ENCODE measurements at places on chromosomes 2 and 18. TPM values are rescaled to one million over a fixed set of nuclear protein-coding genes. Genes with fewer than 3 reads are reported as not detected.
A peak's percentile ranks its signal among the peaks of the same experiment; 100 is the strongest.

GRCh38 chr2:235105821-235106359 lies 154.1 kb downstream of the SH3BP4 start:
- H3K27ac ChIP-seq: no peak overlapping the region
- H3K4me3 ChIP-seq: no peak overlapping the region

DNA sequence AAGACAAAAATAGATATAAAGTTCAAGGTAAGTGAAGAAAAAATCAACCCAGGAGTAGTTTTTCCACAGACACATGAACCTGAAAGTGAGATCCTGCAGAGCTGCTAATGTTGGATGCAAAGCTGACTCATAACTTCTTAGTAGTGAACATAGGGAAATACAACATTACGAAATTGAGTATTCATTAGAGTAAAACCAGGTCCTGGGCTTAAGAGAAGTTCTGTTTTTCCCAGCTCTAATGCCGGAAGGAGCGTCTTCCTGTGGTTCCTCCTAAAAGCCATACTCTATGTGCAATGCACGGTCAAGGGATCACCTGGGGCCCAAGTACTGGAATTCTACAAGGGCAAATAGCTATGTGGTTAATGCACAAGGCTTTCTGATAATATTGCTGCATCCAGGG lies 141.7 kb downstream of the RBMS1 start:
- H3K4me1 ChIP-seq: peaks cover 73% of the 10 kb centered on the region
- no peak overlapping the region for H3K4me3 ChIP-seq
- no peaks in the 10 kb centered on the region for H3K36me3 ChIP-seq
- no peak for DNase-seq
- no peak overlapping the region for H3K27ac ChIP-seq

DNA sequence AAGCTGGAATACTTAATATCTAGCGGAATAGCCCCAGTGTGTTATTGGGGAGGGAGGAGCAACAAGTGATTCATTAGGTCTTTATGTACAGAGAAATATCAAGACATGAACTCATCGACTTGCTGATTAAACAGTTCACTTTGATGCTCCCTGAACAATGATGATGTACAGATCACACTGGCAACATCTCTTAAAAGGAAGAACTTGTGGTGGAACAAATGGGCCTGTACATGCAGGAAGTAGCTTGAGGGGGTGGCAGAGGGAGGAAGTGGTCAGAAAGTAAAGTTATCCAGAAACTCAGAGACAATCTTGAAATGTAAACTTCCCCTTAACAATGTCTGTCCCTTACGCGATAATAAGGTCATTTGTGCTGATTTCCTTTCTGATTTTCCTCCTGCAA lies 90.5 kb downstream of the NXPH2 start:
- H3K36me3 ChIP-seq: no peaks in the 10 kb centered on the region
- DNase-seq: no peak
- no peak overlapping the region for H3K27ac ChIP-seq
- no peaks in the 10 kb centered on the region for H3K4me1 ChIP-seq
- no peak overlapping the region for H3K4me3 ChIP-seq

- DNase-seq: no peak
- no peak overlapping the region for H3K4me3 ChIP-seq
- H3K4me1 ChIP-seq: peaks cover 16% of the 10 kb centered on the region
- no peaks in the 10 kb centered on the region for H3K27me3 ChIP-seq
Measured at GRCh38 chr2:40279482-40279881, 172.4 kb downstream of the SLC8A1 start.

- H3K27me3 ChIP-seq: no peaks in the 10 kb centered on the region
- H3K27ac ChIP-seq: no peak overlapping the region
- H3K4me1 ChIP-seq: peaks cover 9% of the 10 kb centered on the region
- no peak overlapping the region for H3K4me3 ChIP-seq
Measured at GRCh38 chr2:158905784-158906183, 62.7 kb upstream of the TANC1 start.

DNA sequence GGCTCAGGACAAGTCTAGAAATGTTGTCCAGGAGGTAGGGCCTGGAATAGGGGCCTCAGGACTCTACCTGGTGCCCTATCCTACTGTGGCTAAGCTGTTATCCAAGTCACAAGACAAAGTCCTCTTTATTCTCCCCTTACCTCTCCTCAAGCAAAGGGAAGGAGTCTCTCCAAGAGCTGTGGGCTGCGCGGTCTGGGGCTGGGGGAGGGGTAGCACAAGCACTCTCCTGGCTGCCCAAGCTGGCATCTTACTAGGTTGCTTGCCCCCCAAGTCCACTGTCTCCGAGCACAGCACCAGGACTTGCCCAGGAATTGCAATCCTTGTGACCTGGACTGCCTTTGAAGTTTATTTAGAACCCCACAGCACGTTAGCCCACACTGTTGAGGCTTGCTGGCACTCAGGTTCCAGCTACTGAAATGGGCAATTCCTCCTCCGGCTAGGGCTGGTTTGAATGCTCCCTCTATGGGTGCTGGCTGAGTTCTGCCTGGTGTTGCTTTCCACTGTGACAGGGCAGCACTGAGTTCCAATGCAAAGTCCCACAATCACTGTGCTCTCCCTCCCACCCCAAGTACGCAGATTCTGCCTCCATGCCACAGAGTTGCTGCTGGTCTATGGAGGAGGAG lies 18.5 kb downstream of the DHRS9 start:
- no peaks in the 10 kb centered on the region for H3K27me3 ChIP-seq
- H3K4me1 ChIP-seq: peaks cover 21% of the 10 kb centered on the region
- no peak for DNase-seq
- peak overlapping the region; percentile 62 for H3K27ac ChIP-seq

GRCh38 chr2:170647741-170648436 lies 67.2 kb upstream of the SP5 start:
- no peak overlapping the region for H3K4me3 ChIP-seq
- no peaks in the 10 kb centered on the region for H3K4me1 ChIP-seq
- no peaks in the 10 kb centered on the region for H3K27me3 ChIP-seq
- no peak for DNase-seq

- no peak for DNase-seq
- H3K27me3 ChIP-seq: no peaks in the 10 kb centered on the region
- H3K36me3 ChIP-seq: no peaks in the 10 kb centered on the region
- H3K4me3 ChIP-seq: no peak overlapping the region
Measured at GRCh38 chr2:37387148-37387835, 42.9 kb downstream of the QPCT start.

GRCh38 chr2:96760986-96761832 lies 507 bp downstream of the CNNM4 start:
- H3K4me1 ChIP-seq: peaks cover 49% of the 10 kb centered on the region
- H3K27ac ChIP-seq: peak overlapping the region; percentile 83
- DNase-seq: peak; percentile 72
- H3K36me3 ChIP-seq: no peaks in the 10 kb centered on the region
- H3K4me3 ChIP-seq: peak overlapping the region; percentile 83
- H3K27me3 ChIP-seq: no peaks in the 10 kb centered on the region

- no peaks in the 10 kb centered on the region for H3K36me3 ChIP-seq
- no peaks in the 10 kb centered on the region for H3K4me1 ChIP-seq
- DNase-seq: no peak
Measured at GRCh38 chr2:7292154-7292691, 375.0 kb downstream of the RNF144A start.

GRCh38 chr18:70028734-70029133 lies 81.1 kb upstream of the CD226 start:
- H3K4me1 ChIP-seq: no peaks in the 10 kb centered on the region
- H3K4me3 ChIP-seq: no peak overlapping the region
- peaks cover 22% of the 10 kb centered on the region for H3K36me3 ChIP-seq
- DNase-seq: no peak
- H3K27me3 ChIP-seq: no peaks in the 10 kb centered on the region

GRCh38 chr2:75808793-75809535 lies 98.2 kb upstream of the GCFC2 start:
- H3K4me1 ChIP-seq: no peaks in the 10 kb centered on the region
- no peak overlapping the region for H3K27ac ChIP-seq
- no peaks in the 10 kb centered on the region for H3K27me3 ChIP-seq
- no peak overlapping the region for H3K4me3 ChIP-seq
- DNase-seq: no peak

DNA sequence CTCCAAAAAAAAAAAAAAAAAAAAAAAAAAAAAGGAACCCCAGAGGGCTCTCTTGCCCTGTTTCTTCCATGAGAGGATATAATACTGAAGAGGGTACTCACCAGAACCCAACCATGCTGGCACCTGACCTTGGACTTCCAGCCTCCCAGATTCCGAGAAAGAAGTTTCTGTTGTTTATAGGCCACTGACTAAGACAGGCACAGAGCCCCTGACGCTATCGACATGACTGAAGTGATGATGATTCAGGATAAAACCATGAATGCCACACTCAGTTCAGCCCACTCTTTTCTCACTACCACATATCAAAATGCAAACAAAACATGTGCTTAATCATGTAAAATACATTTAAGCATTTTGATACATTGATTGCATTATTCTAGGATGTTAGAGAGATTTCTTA lies 66.1 kb upstream of the CDCA7 start:
- no peaks in the 10 kb centered on the region for H3K27me3 ChIP-seq
- no peaks in the 10 kb centered on the region for H3K4me1 ChIP-seq

GRCh38 chr18:59768409-59768808 lies 71.2 kb upstream of the CCBE1 start:
- DNase-seq: no peak
- H3K27ac ChIP-seq: no peak overlapping the region
- H3K36me3 ChIP-seq: no peaks in the 10 kb centered on the region
- H3K4me3 ChIP-seq: no peak overlapping the region

GRCh38 chr2:200314976-200315567 lies 8.6 kb downstream of the SPATS2L start:
- no peak overlapping the region for H3K27ac ChIP-seq
- H3K36me3 ChIP-seq: no peaks in the 10 kb centered on the region

DNA sequence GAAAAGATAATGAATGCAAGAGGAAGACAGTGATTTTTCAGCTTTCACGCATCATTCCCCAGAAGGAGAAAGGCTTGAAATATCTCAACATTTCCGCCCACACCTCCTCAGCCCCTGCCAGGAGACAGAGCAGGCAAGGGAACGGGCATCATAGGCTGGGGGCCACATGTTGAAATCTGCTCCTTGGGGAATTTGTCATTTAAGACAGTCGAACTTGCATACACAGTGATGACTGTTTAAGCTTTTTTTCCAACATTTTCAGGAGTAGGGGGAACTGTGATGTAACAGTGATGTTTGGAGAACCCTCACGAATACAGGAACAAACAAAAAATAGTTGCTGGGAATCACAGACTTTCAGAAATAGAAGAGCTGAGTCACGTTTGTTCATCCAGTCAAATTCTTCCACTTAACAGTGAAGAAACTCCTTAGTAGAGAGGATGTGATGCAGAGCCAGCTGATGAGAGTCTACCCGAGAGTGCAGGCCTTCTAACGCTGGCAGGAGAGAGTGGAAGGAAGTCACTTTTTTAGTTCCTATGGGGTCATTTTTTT lies 266.8 kb downstream of the ALPK2 start:
- peaks cover 40% of the 10 kb centered on the region for H3K36me3 ChIP-seq
- H3K27ac ChIP-seq: peak overlapping the region; percentile 64
- peaks cover 19% of the 10 kb centered on the region for H3K4me1 ChIP-seq

- H3K27me3 ChIP-seq: no peaks in the 10 kb centered on the region
- H3K4me3 ChIP-seq: no peak overlapping the region
- H3K27ac ChIP-seq: no peak overlapping the region
- H3K36me3 ChIP-seq: no peaks in the 10 kb centered on the region
- H3K4me1 ChIP-seq: no peaks in the 10 kb centered on the region
Measured at GRCh38 chr18:3973191-3973850, 481.8 kb downstream of the DLGAP1 start.

DNA sequence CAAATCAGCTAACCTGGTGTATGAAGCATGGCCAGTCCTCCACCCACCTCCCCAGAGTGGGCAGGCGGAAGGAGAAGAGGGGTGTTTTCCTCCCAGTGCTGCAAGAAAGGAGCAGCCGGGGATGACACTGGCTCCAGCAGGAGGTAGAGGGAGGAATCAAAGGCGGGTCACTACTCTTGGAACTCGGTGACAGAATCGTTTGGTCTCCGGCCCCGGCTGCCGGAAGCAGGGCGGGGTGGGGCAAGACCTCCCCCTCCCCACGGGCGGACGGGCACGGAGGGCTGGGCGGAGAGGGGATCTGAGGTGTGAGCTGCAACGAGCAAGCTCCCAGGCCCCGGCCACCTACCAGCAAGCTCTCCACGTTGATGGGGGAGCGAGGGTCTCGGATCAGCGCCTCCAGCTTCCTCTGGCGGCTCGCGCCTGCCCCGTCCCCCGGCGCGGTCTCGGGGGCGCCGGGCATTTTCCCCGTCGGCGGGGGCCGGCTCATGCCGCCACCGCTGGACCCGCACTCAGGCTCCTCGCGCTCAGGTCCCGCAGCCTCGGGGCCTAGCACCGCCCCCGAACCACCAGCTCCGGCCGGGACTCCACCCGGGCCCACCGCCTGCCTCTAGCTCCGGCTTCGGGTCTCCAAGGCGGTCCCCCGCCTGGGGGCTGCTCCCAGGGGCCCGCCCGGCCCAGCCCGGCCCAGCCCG lies 640 bp downstream of the ROCK2 start:
- H3K4me3 ChIP-seq: peak overlapping the region; percentile 87
- H3K27me3 ChIP-seq: no peaks in the 10 kb centered on the region
- H3K27ac ChIP-seq: peak overlapping the region; percentile 99
- H3K36me3 ChIP-seq: no peaks in the 10 kb centered on the region
- peaks cover 53% of the 10 kb centered on the region for H3K4me1 ChIP-seq
- peak; percentile 66 for DNase-seq

GRCh38 chr2:217182926-217183325 lies 323.1 kb upstream of the TNP1 start:
- H3K4me1 ChIP-seq: no peaks in the 10 kb centered on the region
- no peaks in the 10 kb centered on the region for H3K27me3 ChIP-seq
- H3K36me3 ChIP-seq: no peaks in the 10 kb centered on the region
- no peak overlapping the region for H3K4me3 ChIP-seq

- DNase-seq: no peak
- H3K27me3 ChIP-seq: no peaks in the 10 kb centered on the region
- H3K36me3 ChIP-seq: no peaks in the 10 kb centered on the region
- no peak overlapping the region for H3K27ac ChIP-seq
Measured at GRCh38 chr18:13913205-13913604, 2.1 kb downstream of the MC2R start.

DNA sequence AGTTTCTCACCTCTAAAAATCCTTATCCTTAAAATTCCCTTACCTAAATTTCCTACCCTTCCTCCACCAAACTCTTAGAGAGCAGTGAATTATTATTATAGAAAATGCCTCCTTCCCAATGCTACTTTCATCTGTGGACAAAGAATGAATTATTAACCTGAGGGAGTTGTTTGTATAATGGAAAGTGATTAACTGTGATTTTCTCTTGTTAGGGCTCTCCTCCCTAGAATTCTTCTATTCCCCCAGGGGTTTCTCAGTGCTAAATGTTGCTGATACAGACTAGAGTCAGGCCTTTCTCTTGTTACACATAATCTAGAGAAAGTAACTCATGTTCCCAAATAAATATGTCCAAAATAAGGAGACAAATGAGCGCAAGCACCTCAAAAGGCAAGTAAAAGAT lies 23.3 kb downstream of the EPB41L5 start:
- no peak for DNase-seq
- H3K4me1 ChIP-seq: no peaks in the 10 kb centered on the region
- H3K27ac ChIP-seq: no peak overlapping the region

GRCh38 chr2:209834767-209835166 lies 63.1 kb downstream of the UNC80 start:
- H3K27ac ChIP-seq: no peak overlapping the region
- H3K4me1 ChIP-seq: no peaks in the 10 kb centered on the region
- no peak for DNase-seq
- no peaks in the 10 kb centered on the region for H3K36me3 ChIP-seq

Gene ARHGEF4
- 9.1 TPM for total RNA-seq

Gene PSTPIP2
- total RNA-seq: 11.5 TPM

Gene NLRC4
- 24.4 TPM for total RNA-seq

Gene TRAPPC12
- 93.8 TPM for total RNA-seq

Gene SETBP1
- 25.8 TPM for total RNA-seq

Gene SERPINB3
- not detected for total RNA-seq

Gene EML4
- 109 TPM for total RNA-seq

Gene AOX1
- total RNA-seq: 36.7 TPM

Gene UPP2
- total RNA-seq: not detected

Gene DPP10
- 0.80 TPM for total RNA-seq

Gene ZC3H6
- 18.0 TPM for total RNA-seq

All from lower lobe of right lung (tissue), 2 donors.